ENCODE measurements at places on chromosomes 1 and 21. TPM values are rescaled to one million over a fixed set of nuclear protein-coding genes. Genes with fewer than 3 reads are reported as not detected.

GRCh38 chr1:245207056-245207638 is 52.4 kb downstream of the KIF26B start:
- DNase-seq, result no peak

- DNase-seq, result no peak
Measured at GRCh38 chr1:230702934-230703678, 10.8 kb downstream of the AGT start.

GRCh38 chr1:180563026-180563827 is 4.5 kb downstream of the OVAAL start:
- no peak for DNase-seq

DNA sequence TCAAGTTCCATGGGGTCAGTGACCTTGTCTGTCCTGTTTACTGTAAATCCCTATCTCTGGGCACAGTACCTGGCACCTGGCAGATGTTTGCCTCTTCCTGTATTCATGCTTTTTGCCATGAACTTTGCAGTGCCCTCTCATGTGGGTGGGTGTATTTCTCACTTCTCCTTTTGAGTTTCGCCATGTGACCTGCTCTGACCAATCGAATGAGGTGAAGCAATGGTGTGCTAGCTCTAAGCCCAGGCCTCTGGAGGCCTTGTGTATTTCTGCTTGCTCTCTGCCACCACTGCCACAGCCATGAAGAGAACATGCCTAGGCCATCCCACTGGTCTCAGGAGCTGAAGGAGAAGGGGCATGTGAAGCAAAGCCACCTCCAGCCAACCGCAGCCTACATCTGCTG is 185.5 kb upstream of the ZC3H12A start:
- DNase-seq, result no peak

GRCh38 chr1:8091691-8092090 is 65.6 kb upstream of the ERRFI1 start:
- no peak for DNase-seq

GCSAML gene
- total RNA-seq, result not detected

Measured in dermis microvascular lymphatic vessel endothelial cell (primary cell).